NK-92 treated with Interleukin-12 subunit alpha and Interleukin-12 subunit beta, amount 100 ng/mL, for 24 hours (cell line): ENCODE measurements at places on chromosomes 1 and 21.

- no peak for DNase-seq
Measured at GRCh38 chr1:65577278-65577677, 156.8 kb downstream of the LEPR start.

GRCh38 chr1:185208626-185209180, 51.7 kb downstream of the SWT1 start:
- no peak for DNase-seq

DNA sequence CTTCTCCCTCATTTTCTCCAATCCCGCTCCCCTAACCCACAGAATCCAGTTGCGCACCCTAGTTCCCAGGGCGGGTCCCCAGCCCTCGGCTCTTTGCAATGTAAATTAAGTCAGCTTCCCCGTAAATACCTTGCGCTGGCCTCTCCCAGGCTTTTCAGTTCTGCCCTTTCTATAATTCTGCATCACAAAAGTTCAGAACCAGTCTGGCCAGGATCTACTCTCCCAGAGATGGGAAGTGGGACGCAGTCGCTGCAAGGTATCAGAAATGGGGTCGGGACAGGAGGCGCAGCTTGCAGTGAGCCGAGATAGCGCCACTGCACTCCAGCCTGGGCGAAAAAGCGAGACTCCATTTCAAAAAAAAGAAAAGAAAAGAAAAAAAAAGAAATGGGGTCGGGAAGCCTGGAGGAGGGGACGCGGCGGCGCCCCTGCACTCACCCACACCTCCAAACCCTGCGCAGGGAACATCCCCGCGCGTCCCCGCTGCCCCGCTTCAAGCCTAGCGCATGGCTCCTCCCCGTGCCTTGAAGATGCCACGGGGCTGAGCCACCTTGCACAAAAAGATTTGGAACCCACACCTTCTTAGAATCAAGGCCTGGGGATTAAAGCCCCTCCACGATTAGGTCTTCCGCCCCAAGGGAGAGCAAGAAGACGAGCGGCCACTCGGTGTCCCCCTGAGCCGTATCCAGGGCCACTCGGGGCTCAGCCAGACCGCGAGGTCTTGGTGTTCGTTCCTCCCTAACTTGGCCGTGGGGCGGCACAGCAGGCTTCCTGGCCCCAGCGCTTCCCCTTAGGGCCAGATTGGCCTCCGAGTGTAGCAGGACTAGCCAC, 27.2 kb upstream of the ITLN2 start:
- DNase-seq = no peak

DNA sequence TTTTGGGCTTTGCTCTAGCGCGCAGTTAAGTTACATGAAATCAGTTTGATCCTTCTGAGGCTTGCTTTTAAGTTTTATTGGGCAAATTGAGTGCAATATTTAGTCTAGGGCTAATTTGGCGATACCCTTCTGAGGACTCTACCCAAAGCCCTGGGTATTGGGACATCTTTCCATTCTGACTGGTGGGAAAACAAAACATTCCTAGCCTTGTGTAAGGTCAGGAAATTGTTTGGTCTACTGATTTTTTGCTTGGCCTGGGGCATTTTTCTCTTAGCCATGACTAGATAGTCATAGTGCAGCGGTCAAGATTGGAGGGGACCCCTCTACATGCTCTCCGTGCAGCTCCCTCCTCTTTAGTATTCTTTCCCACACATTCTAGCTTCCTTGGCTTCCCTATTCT, 189.6 kb upstream of the PTGFR start:
- DNase-seq = no peak

- no peak for DNase-seq
Measured at GRCh38 chr1:178451529-178451928, 45.2 kb downstream of the CLEC20A start.

GRCh38 chr21:19692231-19692630, 1288.6 kb upstream of the TMPRSS15 start:
- DNase-seq = no peak

GRCh38 chr1:50047916-50048694, 24.4 kb upstream of the AGBL4 start:
- no peak for DNase-seq

DNA sequence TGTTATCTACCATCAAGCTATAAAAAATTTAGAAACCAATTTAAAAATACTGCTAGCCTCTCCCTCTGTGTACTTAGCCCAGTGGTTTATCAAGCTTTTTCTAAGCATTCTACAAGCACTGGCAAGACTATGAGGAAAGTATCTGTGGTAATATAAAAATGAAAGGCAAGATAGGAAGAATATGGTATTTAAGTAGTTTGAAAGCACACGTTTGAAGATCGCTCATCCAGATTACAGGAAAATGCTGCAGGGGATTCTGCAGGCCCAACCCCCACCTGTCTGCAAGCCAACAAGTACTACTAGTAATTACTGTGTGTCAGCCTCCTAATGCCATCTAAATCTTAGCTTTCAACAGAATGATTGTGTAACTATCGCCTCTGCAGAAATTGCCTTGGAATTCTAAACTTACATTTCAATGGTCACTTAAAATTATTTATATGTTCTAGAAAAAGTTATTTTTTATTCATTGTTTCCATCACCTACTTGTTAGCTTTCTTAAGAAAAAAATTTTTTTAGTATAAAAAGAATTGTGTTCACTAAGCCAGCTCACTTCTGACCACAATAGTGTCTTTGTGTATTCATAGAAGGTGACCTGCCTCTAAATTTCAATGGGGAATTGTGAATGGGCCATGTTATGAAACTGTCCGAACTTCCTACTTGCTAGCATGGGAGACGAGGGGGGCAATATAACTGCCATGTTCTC, 8.5 kb downstream of the ERRFI1 start:
- no peak for DNase-seq

GRCh38 chr1:86987446-86987845, 73.0 kb downstream of the HS2ST1 start:
- DNase-seq = no peak

GRCh38 chr1:226761322-226761721, 22.2 kb upstream of the ITPKB start:
- DNase-seq = no peak

DNA sequence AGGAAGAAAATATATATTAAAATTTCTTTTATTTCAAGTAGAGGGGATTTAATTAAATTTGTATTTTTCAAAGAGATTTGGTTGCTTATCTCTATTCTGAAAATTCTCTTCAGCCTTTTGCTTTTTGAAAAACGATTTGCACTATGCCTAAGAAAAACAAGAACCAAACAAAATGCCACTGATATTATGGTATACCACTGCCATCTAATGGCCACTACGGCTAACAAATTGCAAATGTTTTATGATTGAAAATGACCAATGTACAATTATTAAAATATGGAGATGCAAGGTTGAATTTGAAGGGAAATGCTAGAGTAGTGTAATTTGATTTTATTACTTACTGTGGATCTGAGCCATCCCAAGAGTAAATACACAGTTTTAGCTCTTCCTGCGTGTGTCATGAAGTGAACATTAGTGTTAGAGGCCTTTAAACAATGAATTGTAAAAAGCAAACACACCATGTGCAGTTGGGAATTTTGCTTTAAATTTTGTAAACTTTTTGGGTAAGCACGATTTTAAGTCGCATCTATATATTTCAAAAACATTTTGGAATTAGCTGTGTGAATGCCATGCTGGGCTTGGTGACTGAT, 137.4 kb upstream of the USP25 start:
- no peak for DNase-seq

DNA sequence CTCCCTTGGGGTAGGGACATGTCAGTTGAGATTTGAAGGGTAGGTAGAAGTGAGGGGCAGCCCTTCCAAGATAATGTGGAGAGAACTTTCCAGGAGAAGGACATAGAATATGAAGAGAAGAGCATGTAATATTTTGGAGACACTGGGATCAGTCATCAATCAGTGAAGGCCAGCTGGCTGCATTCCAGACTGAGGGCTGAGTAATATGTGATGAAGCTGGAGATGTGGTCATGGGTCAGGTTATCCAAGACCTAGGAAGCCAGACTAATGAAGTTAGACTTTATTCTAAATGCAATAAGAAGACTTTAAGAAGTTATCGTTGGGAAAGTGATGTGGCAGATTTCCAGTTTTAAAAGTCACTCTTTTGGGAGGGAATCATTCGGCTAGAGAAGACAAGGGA, 262.0 kb downstream of the HMCN1 start:
- DNase-seq = no peak

- DNase-seq = no peak
Measured at GRCh38 chr21:44537930-44538911, 1.8 kb downstream of the KRTAP10-1 start.

GRCh38 chr1:6638226-6638625, 13.6 kb downstream of the THAP3 start:
- no peak for DNase-seq

- DNase-seq = no peak
Measured at GRCh38 chr21:31476263-31477022, 132.4 kb upstream of the TIAM1 start.

DNA sequence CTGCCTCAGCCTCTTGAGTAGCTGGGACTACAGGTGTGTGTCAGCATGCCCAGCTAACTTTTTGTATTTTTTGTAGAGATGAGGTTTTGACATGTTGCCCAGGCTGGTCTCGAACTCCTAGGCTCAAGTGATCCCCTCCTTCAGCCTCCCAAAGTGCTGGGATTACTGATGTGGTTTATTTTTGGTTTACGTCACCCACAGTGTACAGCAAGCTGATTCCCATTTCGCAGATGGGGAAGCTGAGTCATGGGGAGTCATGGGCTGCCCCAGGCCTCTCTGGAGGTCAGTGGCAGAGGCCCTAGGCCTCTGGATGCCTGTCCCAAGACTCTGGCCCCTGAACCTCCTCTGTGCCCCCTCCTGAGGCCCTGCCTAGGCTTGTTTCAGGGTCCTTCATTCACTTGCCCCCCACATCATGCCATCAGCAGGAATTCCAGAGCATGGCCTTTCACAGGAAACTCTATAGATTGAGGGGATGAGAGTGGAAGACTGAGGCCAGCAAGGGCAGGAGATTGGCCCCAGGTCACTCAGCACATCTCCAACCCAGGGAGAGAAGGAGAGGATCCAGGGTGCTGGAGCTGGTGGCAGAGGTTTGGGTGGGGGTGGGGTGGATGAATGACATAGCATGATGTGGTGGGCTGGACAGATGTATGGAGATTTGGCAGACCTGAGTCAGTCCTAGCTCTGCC, 266.0 kb downstream of the PTPRU start:
- DNase-seq = no peak

DNA sequence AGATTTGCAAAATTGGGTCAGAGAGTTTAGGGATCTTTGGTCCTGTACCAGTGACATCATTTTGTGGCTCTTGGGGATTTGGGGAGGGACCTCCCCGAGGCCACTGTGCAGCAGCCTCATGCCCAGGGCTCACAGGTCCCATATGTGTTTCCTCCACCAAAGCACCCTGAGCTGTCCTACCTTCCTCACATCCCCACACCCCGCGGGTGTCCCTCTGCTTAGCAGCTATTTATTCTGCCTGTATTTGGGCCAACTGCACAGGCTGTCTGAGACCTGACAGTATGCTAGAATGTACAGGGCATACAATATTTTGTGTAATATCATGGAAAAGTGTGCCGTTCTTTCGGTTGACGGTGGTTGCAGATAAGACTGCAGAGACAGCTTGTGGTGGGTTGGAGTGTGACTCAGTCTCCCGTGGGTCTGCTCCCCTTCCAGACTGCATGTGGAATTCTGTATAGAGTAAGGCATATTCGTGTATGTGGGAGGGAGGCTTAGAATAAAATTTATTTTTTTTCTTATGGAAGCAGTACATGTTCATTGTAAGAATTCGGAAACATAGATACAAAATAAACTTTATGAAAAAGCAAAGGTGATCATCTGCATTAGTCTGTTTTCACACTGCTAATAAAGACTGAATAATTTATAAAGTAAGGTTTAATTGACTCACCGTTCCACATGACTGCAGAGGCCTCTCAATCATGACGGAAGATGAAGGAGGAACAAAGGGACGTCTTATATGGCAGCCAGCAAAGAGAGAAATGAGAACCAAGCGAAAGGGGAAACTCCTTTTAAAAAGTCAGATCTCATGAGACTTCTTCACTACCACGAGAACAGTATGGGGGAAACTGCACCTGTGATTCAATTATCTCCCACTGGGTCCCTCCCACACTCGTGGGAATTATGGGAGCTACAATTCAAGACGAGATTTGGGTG, 84.4 kb downstream of the ADARB1 start:
- no peak for DNase-seq

- no peak for DNase-seq
Measured at GRCh38 chr1:161986328-161986727, 37.3 kb downstream of the OLFML2B start.

DNA sequence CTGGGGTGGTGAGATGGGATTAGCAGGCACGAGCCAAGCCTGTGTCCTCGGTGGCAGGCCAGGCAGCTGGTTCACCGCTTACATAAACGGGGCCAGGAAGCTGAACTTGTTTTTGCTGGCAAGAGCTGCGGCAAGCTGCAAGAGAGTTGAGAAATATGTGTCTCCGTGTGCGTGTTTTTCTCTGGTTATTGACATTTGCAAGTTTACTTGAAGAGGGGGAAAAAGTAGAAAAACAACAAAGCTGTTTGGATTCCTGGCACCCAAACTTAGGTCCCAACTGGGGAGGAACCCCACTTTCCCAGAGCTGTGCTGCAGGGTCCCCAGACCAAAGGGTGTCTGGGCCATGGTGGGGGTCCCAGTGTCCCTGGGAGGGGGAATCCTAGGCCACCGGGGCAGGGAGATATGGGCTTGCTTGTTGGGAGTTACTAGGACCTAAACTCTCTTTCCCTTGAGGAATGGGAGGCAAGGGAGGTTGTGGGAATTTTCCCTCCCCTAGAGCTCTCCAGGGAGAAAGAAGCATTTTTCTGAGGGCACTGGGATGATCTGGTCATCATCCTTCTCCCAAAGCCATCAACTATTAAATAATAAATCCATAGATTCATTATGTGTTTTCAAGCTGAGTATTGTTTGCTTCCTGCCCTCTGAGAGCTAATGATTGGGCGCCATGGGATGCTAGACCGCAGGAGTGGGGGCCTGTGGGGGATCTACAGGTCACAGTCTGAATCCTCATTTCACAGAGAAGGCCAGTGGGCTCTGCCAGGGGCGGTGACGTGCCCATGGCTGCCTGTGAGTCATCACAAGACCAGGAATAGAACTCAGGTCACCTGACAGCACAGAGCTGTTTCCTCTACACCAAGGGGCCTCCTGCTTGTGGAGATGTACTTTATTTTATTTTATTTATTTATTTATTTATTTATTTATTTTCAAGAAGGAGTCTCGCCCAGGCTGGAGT, 14.8 kb downstream of the IL6R start:
- peak; percentile 73 for DNase-seq

- DNase-seq = no peak
Measured at GRCh38 chr1:169094897-169095569, 11.5 kb upstream of the ATP1B1 start.

GRCh38 chr1:114756949-114757454, 782 bp downstream of the CSDE1 start:
- DNase-seq = peak; percentile 55
